Dorsolateral prefrontal cortex (tissue), 122 donors: ENCODE measurements at places on chromosomes 3 and 15. TPM values are rescaled to one million over a fixed set of nuclear protein-coding genes. Genes with fewer than 3 reads are reported as not detected.

Gene CLDN16
- 1.5 TPM for total RNA-seq

Gene GOLGA8N
- total RNA-seq = 17.7 TPM

Gene CELF6
- total RNA-seq = 28.8 TPM

Gene P2RY13
- total RNA-seq = 2.7 TPM

Gene CCR9
- not detected for total RNA-seq

Gene C15orf62
- total RNA-seq = 0.81 TPM

Gene SKOR1
- total RNA-seq = 2.0 TPM

Gene BFSP2
- not detected for total RNA-seq

Gene SLC9C1
- 0.43 TPM for total RNA-seq

Gene TMC3
- 0.25 TPM for total RNA-seq

- DNase-seq = no peak
Measured at GRCh38 chr3:193905541-193906396, 230.2 kb upstream of the HES1 start.

DNA sequence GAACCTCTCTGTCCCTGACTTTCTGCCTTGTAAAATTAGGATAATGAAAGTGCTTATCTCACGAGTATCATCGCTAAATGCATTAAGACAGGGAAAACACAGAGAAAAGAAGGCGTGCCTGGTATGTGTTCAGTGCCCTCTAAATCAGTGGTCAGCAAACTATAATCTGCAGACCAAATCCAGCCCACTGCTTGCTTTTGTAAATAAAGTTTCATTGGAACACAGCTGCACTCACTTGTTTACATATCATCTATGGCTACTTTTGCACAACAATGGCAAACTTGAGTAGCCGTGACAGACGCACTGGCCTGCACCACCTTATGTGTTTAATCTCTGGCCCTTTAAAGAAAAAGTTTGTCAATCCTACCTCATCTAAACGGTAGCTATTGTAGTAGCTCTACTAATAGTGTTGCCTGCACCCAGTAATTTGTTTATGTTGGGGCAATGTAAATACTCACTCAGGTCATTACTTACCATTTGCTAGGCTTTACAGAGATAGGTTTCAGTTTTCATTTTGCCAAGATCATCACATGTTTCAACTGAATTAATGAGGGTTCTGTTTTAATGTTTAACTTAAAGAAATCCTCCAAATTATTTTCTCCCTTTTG, 229.4 kb downstream of the FEZF2 start:
- DNase-seq = no peak

- no peak for DNase-seq
Measured at GRCh38 chr3:73292220-73292619, 230.8 kb downstream of the EBLN2 start.

DNA sequence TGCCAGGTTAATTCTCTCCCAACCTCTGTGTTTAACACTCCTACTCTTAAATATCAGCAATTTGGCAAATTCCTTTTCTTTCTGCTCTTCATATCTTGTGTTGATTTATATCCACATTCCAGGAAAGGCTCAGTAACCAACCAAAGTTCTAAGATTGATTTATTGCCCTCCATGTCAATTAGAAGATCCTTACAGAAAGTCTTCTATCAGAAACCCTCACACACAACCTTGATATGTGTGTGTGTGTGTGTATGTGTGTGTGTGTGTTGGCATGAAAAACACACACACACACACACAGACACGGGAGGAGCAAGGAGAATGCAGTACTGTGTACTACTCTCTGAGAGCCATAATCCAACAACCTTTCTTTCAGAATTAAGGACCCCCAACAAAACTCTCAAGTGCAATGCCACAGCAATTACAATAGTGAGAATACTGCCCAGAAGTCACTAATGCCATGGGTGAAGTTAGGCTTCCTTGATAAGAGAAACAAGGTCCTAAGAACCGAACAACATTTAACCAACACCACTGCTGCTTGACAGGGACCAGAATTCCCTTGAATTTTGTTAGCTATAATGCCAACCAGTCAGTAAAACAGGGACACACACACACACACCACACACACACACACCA, 1.1 kb downstream of the LSAMP start:
- DNase-seq = no peak

DNA sequence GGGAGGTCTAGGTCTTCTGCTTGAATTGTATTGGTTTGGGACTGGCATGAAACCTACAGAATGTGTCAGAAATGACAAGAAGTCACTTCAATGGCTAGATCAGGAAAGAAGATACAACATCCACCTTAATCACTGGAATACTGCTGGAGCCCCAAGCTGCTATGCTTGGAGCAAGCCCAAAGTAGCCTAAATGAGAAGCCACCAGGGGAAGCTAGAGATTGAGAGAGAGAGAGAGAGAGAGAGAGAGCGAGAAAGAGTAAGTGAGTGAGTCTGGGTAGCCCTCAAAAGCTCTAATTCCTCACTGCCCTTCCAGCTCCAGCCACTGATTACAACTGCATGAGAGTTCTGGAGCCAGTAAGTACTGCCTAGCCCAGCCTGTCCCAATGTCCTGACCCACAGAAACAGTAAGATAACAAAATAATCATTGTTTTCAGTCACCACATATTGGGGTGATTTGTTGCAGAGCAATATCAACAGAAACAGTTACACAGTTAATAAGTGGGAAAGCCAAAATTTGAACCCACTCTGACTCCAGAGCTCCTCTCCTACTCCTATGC, 529.2 kb upstream of the GOLIM4 start:
- DNase-seq = no peak

DNA sequence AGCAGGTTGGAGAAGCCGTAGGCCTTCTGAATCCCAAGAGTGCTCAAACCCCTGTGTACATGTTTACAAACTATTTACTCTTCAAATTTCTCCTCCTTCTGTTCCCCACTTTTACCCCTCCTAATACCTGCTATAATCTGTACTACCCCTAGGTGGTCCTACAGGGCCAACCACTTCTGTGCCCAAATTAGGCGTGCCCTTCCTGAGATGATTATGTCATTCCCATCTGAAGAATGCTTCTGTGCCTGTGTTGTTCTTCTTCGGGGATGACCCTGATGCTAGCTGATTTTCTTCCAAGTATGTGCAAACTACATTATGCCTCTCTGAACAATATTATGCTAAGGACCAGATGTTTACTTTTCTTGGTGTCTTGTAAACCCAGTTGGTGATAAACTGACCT, 20.5 kb downstream of the RBP2 start:
- no peak for DNase-seq

- no peak for DNase-seq
Measured at GRCh38 chr3:120203016-120203415, 82.0 kb downstream of the GPR156 start.

- no peak for DNase-seq
Measured at GRCh38 chr3:15815696-15816095, 17.9 kb upstream of the ANKRD28 start.

DNA sequence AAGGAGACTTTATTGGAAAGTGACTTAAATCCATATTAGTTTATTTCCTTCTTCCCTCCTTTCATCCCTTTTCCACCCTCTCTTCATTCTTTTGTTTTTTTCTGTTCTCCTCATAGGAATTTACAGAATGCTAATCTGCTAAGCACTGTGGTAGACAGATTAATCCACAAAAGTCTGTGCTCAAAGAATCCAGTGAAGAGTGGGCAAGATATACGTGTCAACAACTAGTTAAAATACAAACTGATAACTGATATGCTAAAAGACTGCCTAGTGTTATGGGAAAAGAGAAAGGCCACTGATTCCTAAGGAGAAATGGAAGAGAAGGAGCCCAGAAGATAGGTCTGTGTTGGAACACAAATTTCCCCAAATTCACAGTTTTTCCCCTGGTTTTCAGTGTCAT, 202.2 kb downstream of the MBNL1 start:
- DNase-seq = no peak

DNA sequence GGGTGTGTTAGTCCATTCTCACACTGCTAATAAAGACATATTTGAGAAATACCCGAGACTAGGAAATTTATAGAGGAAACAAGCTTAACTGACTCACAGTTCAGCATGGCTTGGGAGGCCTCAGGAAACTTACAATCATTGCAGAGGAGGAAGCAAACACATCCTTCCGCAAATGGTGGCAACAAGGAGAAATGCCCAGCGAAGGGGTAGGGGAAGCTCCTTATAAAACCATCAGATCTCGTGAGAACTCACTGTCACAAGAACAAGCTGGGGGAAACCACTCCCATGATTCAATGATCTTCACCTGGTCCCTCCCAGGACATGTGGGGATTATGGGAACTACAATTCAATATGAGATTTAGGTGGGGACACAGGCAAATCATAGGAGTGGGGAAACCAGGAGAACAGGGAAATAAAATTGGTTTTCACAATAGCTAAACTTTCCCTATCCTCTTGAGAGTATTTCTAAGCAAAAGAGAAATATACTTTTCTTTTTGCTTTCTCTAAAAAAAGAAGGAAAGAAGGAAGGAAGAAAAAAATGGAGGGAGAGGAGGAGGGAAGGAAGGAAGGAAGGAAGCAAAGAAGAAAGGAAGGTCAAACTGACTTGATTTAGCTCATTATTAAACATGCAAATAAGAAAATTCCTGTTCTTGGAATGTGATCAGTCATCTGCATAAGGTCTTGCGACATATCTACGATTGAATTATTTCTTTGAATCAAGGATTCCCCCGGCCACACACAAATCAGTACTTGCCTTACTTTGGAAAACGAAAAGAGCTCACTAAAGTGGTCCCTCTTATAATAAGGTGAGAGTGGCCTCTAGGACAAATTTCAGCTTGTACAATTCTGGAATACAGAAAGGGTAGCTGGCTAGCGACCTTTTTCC, 75.2 kb downstream of the LIPC start:
- no peak for DNase-seq

GRCh38 chr3:10940106-10940505, 52.4 kb upstream of the SLC6A1 start:
- no peak for DNase-seq

- peak; percentile 63 for DNase-seq
Measured at GRCh38 chr15:98800437-98801233, 152.3 kb downstream of the IGF1R start.

- no peak for DNase-seq
Measured at GRCh38 chr3:21326704-21327475, 424.1 kb downstream of the ZNF385D start.

- DNase-seq = no peak
Measured at GRCh38 chr3:178847190-178847589, 224.4 kb downstream of the ZMAT3 start.

DNA sequence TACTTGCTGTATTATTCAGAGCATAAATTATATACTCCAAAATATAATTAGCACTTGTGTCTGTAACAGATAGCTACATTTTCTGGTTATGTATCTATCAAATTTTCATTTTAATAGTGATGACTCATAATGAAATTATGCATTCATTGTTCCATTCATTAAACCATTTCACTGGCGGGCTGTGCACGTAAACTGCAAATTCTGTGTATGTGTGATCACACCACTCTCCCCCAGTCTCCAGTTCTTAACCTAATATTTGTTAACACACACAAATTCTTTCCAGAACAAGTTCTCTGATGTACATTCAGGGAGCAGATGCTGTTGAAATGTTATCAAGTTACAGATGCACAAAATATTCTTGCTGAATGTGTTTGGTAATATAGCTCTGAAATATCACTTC, 3.8 kb upstream of the KCNMB2 start:
- DNase-seq = no peak

DNA sequence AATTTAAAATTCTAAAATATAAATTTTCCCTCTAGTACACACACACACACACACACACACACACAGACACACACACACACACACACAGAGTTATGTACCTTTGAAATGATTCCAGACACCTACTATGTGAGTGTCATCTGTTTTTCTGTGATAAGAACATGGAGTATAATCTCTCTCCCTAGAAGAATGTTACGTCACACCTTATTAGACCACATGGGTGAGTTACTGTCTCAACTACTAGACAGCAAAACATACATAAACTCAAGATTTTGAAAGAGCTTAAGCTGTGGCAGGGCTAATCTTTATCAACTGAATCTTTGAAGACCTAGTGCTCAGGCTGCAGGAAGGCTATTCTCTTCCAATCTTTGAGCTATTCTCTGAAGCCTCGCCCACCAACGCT, 385.9 kb upstream of the BCHE start:
- DNase-seq = no peak

DNA sequence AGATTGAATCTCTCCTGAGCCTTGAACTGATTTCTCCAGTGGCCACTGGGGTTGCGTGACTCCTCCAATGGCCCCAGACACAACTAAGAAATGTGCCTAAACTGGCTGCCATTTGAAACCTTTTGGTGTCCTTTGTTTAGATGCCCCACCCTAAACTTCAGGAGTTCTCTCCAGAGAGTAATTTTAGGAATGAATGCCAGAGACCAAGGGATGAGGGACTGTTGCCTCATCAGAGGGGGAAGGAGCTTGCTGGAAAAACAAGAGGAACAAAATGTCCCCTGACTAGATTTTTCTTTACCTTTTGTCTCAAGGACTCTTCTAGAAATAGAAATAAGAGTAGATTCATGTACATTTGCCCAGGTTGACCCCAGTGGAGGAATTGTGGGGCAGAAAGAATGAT, 8.1 kb upstream of the ADPRH start:
- no peak for DNase-seq

DNA sequence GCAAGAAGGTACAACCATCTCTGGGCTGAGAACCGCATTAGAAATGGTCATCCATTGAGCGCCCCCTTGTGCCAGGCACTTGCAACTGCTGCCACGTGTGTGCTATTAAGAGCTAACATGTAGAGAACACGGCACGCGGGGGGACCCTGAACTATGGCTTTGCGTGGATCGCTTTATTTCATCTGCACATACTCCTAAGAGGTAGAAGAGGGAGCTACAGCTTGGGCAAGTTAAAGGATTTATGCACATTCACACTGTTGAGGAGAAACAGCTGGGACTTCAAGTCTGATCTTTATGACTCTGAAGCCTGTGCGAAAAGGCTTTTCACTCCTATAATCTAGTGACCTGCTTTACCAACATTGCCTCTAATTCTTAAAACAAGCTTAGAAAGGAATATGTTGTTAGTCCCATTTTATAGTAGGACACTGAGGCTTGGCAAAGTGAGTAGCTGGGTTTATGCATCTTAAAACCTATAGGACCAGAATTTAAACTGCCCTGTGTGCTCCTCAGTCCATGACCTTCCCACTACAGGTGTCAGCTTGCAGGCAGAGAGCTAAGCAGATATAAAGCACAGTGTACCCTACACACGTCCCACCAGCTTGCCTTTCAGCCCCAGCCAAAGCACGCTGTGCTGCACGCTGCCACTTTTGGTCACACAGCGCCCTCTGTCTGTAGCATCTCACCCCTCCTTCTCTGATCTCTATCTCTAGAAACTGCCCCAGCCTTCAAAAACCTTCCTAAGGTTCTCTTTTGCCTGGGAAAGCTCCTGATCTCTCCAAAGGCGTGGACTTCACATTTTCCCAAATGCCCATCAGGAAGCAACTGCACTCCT, 57.8 kb downstream of the STARD5 start:
- DNase-seq = peak; percentile 83
